ENCODE measurements at places on chromosomes 16 and 17. TPM values are rescaled to one million over a fixed set of nuclear protein-coding genes. Genes with fewer than 3 reads are reported as not detected.

CDRT15L2 gene
- polyA plus RNA-seq = not detected

ZNF174 gene
- 2.3 TPM for polyA plus RNA-seq

SPDYE4 gene
- not detected for polyA plus RNA-seq

PSMD7 gene
- 83.1 TPM for polyA plus RNA-seq

OTOA gene
- polyA plus RNA-seq = not detected

CCL13 gene
- polyA plus RNA-seq = not detected

SBK1 gene
- polyA plus RNA-seq = 0.03 TPM

CCL4 gene
- 13.5 TPM for polyA plus RNA-seq

SOX9 gene
- polyA plus RNA-seq = 3.3 TPM

TBC1D16 gene
- 12.8 TPM for polyA plus RNA-seq

MYOCD gene
- polyA plus RNA-seq = 24.8 TPM

CPHXL2 gene
- not detected for polyA plus RNA-seq

BCO1 gene
- polyA plus RNA-seq = 3.5 TPM

CMC2 gene
- polyA plus RNA-seq = 108 TPM

KRTAP16-1 gene
- polyA plus RNA-seq = not detected

PYY gene
- polyA plus RNA-seq = 0.20 TPM

TBC1D26 gene
- 0.51 TPM for polyA plus RNA-seq

MMP15 gene
- 0.82 TPM for polyA plus RNA-seq

PRR29 gene
- not detected for polyA plus RNA-seq

CHD3 gene
- 119 TPM for polyA plus RNA-seq

ZPBP2 gene
- polyA plus RNA-seq = not detected

CLEC19A gene
- polyA plus RNA-seq = not detected

CCL8 gene
- 1.9 TPM for polyA plus RNA-seq

FADS6 gene
- polyA plus RNA-seq = 4.1 TPM

OR3A2 gene
- polyA plus RNA-seq = 0.51 TPM

TAF15 gene
- polyA plus RNA-seq = 86.2 TPM

SLC38A8 gene
- polyA plus RNA-seq = not detected

TEX14 gene
- 0.18 TPM for polyA plus RNA-seq

ENPP7 gene
- not detected for polyA plus RNA-seq

PLA2G10 gene
- polyA plus RNA-seq = not detected

PRRT2 gene
- 36.6 TPM for polyA plus RNA-seq

KAT8 gene
- 24.3 TPM for polyA plus RNA-seq

TUBB3 gene
- polyA plus RNA-seq = 2.4 TPM
